ENCODE measurements at places on chromosomes 3 and 15.

- no peak for DNase-seq
These were observed 241.7 kb downstream of the CNTN3 start for GRCh38 chr3:74372743-74373142.

- no peak for DNase-seq
These were observed 71.5 kb upstream of the TNIK start for GRCh38 chr3:171531716-171532115.

DNA sequence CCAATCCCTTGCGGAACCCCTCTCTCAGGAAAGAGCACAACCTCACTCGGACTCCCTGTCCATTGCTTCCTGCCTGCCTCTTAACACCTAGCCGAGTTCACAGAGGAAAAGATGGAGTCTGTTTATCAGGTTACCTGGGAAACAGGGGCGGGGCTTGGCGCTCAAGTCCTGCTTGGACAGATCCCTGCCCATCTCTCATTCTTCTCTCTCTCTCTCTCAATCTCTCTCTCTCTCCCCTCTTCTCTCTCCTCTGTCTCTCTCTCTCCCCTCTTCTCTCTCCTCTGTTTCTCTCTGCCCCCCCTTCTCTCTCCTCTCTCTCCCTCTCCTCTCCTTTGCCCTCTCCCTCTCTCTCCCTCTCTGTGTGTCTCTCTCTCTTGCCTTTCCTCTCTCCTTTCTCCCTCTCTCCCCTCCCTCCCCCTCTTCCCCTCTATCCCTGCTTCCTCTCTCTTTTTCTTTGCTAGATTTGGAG, at the start of gene EFHB:
Gene EFHB, minus strand, starts transcription at position 120 of the 469 bp plus-strand sequence. CDS start 199 bp downstream, outside the sequence.
- no peak for DNase-seq

DNA sequence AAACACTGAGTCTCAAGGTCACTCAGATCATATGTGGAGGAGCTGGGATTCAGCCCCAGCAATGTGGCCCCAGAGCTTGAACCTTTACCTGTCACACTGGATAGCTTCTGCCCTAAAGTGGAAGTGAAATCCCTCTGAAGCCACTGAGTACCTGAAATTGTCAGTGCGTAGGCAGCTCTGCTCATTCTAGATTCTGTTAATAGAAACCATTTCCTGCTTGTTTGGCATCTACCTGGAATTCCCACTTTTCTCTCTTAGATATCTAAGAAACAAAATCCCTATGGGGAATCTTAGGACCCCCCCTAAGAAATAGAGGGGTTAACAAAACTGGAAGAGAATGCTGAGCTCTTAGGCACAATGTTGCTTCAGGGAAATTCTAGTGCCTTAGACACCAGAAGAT, 29.8 kb downstream of the FBXL22 start:
- DNase-seq = no peak

DNA sequence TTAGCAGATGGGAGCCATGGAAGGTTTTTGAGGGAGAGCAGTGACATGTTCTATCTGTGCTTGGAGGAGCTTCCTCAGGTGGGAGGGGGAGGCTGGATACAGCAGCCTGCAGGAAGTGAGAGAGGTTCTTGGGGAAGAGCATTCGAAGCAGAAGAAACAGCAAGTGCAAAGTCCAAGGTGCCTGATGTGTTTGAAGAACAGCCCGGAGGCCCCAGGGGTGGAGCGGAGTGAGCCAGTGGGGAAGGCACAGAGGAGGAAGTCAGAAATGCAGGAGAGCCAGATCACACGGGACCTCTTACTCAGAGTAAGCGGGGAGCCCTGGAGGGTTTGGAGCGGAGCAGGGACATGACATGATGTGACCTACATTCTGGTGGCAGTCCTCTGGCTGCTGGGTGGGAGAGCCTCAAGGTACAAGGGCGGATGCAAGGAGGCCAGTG, 10.8 kb downstream of the ITGA11 start:
- no peak for DNase-seq

DNA sequence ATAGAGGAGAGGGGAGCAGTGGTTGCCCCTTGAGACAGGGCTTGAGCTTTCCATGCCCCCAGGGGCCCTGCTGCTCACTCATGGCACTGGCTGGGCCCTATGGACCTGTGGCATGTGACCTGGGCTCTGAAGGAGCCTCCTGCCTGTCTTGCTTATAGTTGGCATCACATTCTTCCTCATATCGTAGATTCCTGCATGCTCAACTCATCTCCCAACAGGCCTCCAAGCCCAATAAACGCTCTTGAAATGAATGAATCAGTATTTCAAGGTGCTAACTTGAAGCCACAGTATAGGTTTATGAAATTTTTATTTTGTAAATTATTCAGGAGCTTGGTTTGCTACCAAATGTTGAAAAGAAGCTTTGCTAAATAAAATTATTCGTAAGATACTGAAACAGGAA, 93.3 kb upstream of the SLC7A14 start:
- DNase-seq = no peak

DNA sequence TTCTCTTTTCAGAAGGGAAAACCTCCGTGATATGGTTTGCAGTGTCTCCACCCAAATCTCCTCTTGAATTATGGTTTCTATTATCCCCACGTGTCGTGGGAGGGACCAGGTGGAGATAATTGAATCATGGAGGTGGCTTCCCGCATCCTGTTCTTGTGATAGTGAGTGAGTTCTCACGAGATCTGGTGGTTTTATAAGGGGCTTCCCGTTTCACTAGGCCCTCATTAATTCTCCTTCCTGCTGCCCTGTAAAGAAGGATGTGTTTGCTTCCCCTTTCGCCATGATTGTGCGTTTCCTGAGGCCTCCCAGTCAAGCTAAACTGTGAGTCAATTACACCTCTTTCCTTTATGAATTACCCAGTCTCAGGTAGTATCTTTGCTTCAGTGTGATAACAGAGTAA, 692.7 kb upstream of the GRM7 start:
- DNase-seq = no peak

DNA sequence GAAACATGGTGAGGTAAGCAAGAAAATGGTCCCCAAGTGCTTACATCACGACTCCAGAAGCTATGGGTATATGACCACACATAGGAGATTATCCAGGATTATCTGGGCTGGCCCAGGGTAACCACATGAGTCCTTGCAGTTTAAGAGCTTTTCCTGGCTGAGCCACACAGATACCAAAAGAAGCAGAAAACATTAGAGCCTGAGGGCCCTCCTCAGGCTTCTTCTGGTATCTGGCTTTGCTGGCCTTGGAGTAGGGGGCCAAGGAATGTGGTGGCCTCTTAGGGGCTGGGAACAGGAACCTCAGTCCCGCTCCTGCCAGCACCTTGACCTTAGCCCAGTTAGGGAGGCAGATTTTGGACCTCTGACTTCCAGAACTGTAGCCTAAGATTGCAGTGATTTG, 259.1 kb downstream of the KCNMB2 start:
- DNase-seq = no peak
